ENCODE measurements at places on chromosomes 13 and 19. TPM values are rescaled to one million over a fixed set of nuclear protein-coding genes. Genes with fewer than 3 reads are reported as not detected.

Gene SOX1
- not detected for total RNA-seq

Gene TMEM190
- total RNA-seq = not detected

Gene ZNF573
- total RNA-seq = 4.3 TPM

Gene ZNF296
- total RNA-seq = not detected

Gene GPR12
- total RNA-seq = not detected

Gene CEACAM1
- total RNA-seq = not detected

Gene NLRP5
- total RNA-seq = not detected

Gene ZNF20
- total RNA-seq = 5.0 TPM

Gene TEKTIP1
- total RNA-seq = not detected

Gene GPATCH1
- 5.3 TPM for total RNA-seq

Gene LPAR6
- 7.3 TPM for total RNA-seq

Gene ACER1
- not detected for total RNA-seq

Gene CLC
- total RNA-seq = not detected

Gene PEG3
- total RNA-seq = 0.85 TPM

Gene ZNF221
- 7.4 TPM for total RNA-seq

Gene KASH5
- total RNA-seq = not detected

Gene ZNF264
- 19.5 TPM for total RNA-seq

Gene CEACAM7
- total RNA-seq = not detected

All from smooth muscle cell of bladder (primary cell).